HCT116 (cell line): ENCODE measurements at places on chromosomes 12 and 14. TPM values are rescaled to one million over a fixed set of nuclear protein-coding genes. Genes with fewer than 3 reads are reported as not detected.

The UBC gene
- total RNA-seq: 1,259 TPM

The RTL1 gene
- not detected for total RNA-seq

GRCh38 chr12:86719381-86719780 is 463.2 kb upstream of the MGAT4C start:
- DNase-seq: no peak

DNA sequence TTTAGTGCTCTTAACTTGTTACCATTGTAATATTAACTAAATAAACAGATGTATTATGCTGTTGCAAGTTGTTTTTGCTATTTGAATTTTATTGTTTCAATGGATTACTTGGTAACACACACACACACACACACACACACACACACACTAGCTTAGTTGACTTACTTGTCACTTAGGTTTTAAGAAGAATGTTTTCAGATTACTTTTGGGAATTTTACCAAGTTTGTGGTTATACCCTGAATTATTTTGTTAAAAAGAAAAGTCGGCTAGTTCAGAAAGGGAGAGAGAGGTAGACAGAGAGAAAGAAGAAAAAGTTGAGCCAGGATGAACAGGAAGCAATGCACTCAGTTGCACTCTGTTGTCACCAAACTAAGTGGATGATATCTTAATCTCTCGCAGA is 5.3 kb downstream of the SSTR1 start:
- no peak for DNase-seq

GRCh38 chr12:75212072-75212471 is 2.4 kb upstream of the KCNC2 start:
- no peak for DNase-seq

DNA sequence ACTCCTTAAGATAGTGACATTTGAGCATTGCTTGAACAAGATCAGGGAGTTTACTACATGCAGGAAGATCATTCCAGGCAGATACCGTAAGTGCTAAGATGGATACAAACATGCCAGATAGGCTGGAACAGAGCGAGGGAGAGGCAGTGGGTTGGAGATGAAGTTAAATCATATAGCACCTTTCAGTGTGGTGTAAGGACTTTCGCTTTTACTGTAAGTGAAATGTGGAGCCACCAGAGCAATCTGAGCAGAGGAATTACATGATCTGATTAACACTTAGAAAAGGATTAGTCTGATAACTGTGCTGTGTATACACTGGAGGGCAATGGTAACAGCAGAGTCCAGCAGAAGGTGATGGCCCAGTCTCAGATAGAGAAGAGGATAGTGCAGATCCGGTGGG is 163.0 kb upstream of the SSTR1 start:
- no peak for DNase-seq

GRCh38 chr12:51702587-51702986 is 111.6 kb downstream of the SCN8A start:
- DNase-seq: no peak

DNA sequence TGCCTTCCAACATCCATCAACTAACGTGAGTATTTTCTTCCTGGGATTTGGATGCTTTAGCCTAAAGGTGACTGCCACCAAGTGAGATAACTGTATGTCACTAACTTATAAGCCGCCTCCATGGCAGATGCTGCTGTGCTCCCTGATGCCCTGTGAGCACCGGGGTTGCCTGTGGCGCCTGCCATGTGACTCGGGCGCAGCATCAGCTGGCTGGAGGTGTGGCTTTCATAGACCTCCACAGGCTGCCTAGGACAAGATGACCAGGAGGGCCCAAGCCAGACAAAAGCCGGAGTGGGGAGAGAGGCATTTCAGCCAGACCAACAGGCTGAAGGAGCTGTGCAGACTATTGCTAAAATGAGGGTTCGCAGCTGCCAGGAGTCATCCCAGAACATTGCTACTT is 55.7 kb downstream of the ANAPC7 start:
- no peak for DNase-seq
